ENCODE measurements at places on chromosomes 4 and X. TPM values are rescaled to one million over a fixed set of nuclear protein-coding genes. Genes with fewer than 3 reads are reported as not detected.
A peak's percentile ranks its signal among the peaks of the same experiment; 100 is the strongest.

GRCh38 chrX:40539214-40540142 is 41.3 kb upstream of the ATP6AP2 start:
- DNase-seq: peak; percentile 23

The SPRY1 gene
- polyA plus RNA-seq: 2.1 TPM

The CPZ gene
- 70.9 TPM for polyA plus RNA-seq

DNA sequence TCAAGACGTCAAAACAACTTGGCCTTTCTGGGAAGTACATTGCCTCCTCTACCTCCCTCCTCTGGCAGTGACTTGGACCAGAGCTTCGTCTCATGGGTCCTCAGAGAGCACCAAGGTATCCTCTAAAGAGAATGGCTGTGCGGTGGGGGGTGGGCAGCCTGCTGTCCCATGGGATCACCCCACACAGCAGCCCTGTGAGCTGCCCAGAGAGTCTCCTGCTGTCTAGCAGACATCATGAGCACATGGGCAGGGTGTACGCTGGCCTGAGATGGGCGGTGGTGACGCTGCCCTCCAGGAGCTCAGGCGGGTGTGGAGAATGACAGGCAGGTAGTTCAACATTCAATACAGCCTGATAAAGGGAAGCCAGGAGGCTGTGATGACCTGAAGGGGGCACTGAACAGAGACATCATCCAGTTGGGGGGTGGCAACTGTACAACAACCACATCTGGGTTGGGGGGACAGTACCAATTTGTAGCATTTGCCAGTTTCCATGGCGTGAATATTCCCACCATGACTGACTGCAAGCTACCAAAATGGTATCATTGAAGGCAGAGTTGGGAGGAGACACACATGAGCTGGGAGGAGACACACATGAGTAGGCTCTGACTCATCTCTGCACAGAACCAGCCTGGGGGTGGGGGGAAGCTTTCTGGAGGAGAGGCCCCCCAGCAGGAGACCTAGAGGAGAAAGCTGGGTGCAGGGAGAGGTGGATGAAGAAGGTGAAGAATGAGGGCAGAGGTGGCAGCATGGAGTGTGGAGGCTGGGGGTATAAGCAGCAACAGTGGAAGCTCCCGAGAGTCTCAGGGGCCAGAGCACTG is 35.9 kb downstream of the C4orf50 start:
- no peak for DNase-seq

The CSAG2 gene
- not detected for polyA plus RNA-seq

The S100P gene
- polyA plus RNA-seq: 0.06 TPM

The PAGE2 gene
- polyA plus RNA-seq: not detected

GRCh38 chr4:1449833-1450741 is 43.8 kb upstream of the NKX1-1 start:
- no peak for DNase-seq

The MBNL3 gene
- polyA plus RNA-seq: 1.3 TPM

DNA sequence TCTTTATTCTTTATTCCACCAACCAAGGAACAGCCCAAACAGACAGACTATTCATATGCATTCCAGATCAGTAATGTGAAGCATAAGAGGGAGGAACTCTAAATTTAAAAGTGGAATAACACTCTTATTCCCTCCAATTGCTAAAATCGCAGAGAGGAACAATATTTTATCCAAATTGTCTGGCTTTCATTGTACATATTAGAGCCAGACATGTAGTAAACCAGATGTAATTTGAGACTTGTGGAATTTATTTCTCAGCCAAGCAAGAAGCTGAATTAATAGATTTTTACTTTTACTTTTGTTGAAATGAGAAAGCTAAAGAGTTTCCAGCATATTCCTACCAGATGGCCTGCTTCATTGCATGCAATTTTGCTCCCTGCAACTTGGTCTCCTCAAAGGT is 674.6 kb upstream of the SLIT2 start:
- DNase-seq: peak; percentile 24

DNA sequence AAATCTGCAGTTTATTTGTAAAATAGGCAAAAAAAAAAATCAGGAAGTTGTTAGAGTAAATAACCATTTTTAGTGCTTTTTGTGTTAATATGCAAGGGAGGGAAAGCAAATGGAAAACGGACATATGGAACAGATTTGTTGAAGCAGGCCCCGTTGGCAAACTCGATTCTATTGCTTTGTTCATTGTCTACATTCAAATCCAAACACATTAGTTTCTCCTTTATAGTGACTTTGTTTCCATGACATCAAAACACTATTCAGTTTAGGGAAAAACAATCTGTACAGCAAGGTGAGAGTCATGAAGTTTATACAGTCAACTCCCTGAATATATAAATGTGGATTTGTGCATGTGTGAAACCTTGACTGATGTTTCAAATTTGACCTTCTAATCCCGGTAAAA is 142.2 kb downstream of the FAM47A start:
- DNase-seq: no peak

DNA sequence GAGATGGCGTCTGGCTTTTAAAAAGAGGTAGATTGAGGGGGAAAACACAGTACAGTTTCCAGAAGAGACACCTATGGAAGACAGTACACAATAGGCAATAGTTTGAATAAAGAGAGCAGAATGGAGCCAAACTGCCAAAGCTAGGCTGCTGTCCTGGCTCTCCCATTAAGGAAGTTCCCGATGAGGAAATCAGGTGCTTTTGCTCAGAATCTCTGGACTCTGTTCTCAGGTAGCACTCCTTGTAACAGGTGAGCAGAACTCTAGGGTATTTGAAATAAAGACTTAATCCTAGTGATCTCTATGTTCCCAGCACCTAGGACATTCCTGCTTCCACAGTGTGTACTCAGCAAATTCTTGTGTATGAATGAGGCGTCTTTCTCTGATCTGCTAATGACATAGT is 1.6 kb downstream of the EGF start:
- no peak for DNase-seq

GRCh38 chr4:165765053-165765452 is 108.0 kb upstream of the TLL1 start:
- no peak for DNase-seq

DNA sequence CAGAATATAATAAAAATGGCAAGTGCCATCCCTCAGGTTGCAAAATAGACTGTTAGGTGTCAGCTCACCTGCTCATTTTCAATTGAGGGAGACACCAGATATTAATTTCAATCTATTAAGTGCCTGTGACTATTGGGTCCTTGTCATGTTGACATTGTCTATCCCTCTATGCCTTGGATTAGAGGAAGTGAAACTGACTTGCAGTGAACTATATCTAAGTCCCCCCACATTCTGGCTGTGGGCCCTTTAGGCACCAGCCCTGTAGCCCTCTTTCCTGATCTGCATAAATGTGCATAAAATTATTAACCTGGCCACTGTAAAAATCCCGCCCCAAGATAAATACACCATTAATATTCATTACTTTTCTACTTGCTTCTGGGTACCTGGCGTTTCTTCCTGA is 293.0 kb upstream of the CLNK start:
- DNase-seq: no peak

DNA sequence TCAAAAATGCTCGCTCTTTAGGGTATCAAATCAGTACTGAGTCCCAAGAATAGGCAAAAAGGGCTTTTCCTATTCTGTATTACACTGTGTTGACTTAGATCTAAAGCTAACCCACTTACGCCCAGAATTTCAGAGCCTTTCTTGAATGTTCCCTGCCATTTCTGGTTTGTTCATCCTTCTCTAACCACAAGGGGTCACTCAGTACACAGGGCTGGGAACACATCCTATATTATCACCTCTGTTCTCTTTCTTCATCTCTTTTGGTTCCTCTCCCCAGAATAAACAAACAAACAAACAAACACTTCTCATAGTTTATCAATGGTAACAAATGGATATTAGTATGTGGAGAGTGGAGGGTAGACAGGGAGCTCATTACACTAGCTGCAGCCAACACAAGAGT is 25.5 kb upstream of the MORC4 start:
- no peak for DNase-seq

DNA sequence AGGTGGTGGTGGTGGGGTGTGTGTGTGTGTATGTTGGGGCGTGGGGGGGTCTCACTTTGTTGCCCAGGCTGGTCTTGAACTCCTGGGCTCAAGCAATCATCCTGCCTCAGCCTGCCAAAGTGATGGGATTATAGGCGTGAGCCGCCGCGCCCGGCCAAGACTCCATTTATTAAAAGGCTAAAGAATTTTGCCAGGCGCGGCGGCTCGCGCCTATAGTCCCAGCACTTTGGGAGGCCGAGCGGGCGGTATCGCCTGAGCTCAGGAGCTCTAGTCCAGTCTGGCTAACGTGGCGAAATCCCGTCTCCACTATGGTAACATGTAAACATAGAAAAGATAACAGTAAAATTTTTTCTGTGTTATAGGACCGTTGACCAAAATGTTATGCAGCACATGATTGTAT is 3.7 kb upstream of the UBA1 start:
- no peak for DNase-seq

Data from BJ (cell line).